ENCODE measurements at places on chromosomes 11 and 22.

DNA sequence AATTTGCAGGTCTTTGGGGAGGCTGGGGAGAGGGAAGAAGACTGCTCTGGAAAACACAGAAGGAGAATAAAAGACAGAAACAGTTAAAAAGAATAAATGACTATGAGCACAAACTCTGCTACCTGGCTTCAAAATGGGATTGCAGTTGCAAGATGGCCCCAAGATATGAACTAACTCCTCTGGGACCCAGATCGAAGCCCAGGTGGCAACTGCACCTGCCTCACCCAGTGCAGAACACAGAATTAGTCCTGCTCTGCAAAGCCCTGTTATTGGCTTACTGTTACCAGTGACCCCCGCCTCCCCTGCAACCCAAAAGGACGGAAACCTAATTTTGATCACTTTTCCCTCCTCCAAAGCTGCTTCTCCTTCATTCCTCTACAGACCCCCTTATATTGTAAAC, 35.9 kb upstream of the POU2AF1 start:
- DNase-seq: no peak

DNA sequence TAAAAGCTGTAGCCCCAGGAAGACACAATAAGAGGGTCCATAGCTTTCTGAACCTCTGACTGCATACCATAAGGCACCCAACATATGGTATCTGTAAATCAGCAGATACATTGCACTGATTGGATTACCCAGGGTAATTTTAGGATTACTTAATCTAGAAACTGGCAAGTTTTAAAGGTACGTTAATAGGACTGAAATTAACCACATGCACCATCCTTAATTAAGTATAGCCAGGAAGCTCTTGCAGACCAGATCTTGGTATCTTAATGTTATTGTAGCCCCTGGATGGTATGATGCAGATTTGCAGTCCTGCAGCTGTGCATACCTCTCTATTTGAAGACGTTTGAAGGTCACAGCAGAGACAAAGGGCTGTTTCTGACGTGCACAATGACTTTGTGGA, 72.8 kb downstream of the ARHGAP42 start:
- no peak for DNase-seq

DNA sequence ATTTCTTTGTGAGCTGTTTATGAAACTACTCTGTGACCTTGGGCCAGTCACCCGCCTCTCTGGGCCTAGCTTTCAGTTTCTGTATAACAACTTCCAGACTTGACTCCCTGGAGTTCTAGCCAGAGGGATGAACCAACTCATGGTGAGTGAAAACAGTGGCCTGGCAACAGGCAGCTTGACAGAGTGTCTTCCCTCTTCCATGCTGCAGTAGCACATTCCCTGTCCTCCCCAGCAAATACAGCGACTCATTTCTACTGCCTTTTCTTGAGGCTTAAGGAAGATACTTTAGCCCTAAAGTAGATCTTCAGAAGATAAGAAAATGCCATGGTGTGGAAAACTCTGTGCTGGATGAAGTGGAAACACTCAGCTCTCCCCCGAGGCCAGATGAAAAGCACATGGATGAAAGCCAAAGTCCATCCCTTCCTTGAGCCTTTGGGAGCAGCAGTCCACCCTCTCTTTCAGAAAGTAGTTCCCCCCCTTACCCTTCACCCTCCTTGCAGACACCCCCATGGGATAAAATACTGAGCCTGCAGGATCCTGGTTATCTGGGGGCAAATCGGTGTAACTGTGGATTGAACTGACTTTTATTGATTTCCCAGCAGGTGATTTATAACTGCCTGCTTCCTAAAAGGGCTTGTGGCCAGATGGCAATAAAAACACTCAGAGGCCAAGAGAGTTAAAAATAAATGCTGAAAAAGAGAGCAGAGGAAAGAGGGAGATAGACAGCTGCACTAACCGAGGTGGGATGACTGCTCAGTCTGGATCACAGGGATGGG, 24.1 kb downstream of the IRAG1 start:
- no peak for DNase-seq

GRCh38 chr11:127037001-127037400, 36.4 kb upstream of the KIRREL3 start:
- no peak for DNase-seq

DNA sequence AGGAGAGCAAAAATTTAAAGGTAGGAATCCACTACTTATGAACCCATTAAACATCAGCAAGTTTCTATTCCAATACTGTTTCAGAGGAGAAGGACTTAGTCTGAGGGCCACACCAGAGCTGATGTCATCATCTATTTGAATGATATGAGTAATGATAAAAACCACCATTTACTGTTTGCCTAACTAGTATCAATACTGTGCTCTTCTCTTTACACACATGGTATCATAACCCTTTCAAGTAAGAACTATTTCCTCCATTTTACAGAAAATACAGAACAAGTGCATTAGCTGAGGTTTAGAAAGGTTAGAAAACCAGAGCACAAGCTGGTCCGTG, 651.3 kb upstream of the KIRREL3 start:
- no peak for DNase-seq

DNA sequence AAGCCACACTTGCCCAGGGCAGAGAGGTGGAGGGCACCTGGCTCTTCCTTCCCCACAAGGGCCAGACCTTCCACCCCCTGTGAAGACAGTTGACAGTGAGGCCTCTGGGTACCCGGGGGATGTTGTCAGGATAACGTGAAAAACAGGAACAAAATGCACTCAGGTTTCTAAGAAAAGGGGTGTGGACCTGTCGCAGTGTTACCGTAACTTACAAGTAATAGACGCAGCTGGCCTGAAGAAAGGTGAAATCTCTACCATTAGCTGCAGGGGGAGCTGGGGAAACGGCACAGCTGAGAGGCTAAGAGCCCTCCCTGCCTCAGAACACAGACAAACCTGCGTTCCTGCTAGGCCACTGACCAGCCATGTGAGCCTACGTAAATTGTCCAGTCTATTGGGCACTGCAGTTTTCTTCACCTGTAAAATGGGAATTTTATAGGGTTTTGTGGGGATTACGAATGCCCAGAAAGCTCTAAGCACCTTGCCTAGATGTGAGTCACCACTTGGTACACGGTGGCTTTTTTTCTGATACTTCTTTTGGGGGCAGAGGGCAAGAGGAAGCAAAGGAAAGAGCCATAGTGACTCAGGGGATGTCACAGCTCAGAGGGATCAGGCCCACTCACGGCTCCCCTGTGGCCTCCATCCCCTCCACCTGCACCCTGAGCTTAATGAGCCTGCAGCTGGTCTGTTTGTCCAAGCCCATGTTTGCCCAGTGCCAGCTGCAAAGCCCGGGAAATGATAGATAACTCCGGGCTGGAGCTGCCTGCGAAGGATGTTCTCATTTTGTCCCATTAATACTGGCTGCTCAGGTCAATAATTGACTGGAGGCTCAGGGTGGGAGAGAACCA, 18.4 kb upstream of the CABP7 start:
- no peak for DNase-seq

DNA sequence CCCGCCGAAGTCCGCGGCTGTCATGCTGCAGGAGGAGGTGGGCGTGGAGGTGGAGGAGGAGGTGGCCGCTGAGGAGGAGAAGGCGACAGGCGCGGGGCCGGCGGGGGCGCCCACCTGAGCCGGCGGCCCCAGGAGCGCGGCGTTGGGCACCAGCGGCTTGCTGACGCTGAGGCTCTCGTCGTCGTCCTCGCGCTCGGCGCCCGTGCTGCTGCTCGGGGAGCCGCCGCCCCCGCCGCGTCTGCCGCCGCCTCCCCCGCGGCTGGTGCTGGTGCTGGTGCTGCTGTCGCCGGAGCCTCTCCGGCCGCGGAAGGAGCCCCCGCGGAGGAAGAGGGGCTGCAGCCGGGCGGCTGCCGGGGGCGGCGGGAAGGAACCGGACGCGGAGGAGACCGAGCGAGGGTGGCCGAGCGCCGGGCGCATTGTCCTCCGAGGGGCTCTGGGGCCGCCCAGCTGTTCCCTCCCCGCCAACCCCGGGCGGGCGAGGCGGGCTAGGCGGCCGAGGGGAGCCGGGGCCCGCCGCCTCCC, 388 bp downstream of the TMEM121B start:
- DNase-seq: no peak
